CD4-positive, alpha-beta memory T cell (primary cell): ENCODE measurements at places on chromosomes 1 and 21.

DNA sequence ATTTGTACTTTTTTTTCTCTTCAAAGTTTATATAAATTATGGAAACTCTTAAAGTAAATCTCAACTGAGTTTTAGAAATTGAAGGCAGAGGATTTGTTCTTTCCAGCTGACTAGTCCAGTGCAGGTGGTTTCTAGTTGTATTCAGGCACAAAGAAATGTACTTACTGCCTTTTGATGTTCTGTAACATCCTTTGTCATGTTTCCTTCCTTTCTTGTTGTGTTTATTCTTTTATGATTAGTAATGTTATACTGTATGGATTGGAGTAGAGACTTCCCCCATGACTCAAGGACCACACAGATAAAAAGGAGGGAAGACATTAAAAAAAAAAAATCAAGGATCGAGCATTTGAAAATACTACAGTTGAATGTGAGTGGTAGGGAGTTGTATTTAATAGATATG, 8.0 kb downstream of the HIPK1 start:
- DNase-seq: no peak

DNA sequence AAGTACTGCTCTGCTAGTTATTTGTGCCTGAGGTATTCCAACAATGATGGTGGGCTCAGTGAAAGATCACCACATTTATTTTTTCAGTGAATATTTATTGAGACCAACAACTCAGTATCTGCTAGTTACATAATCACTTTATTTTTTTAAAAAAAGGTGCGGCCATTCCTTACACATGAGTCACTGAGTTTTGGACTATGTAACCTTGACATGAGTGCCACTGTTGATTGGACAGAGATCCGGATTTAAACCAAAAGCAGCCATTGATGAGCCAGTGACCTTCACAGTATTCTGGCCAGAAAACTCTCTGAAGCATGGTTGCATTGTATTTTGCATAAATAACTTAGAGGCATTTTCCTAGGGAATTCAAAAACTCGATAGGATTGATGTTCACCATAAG, 79.5 kb downstream of the NUF2 start:
- DNase-seq: no peak

DNA sequence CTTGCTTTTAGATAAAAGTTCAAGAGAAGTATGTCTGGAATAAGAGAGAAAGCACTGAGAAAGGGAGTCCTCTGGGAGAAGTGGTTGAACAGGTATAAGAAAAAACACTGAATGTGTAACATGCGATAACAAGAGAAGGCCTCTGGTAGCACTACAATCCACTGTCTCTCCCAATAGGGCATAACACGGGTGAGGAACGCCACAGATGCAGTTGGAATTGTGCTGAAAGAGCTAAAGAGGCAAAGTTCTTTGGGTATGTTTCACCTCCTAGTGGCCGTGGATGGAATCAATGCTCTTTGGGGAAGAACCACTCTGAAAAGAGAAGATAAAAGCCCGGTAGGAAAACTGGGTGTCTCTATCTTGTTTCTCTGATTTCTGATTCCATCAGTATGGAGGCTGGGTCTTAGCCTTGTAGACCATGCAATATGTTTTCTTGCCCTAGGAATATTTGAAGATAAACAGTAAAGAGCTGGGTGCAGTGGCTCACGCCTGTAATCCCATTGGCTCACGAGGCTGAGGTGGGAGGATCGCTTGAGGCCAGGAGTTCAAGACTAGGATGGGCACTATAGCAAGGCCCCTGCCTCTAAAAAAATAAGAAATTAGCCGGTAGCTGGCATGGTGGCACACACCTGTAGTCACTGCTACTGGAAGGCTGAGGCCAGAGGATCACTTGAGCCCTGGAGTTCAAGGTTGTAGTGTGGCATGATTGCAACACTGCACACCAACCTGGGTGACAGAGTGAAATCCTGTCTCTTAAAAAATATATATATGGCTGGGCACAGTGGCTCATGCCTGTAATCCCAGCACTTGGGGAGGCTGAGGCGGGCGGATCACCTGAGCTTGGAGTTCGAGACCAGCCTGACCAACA, 40.4 kb downstream of the DAP3 start:
- peak; percentile 48 for DNase-seq

DNA sequence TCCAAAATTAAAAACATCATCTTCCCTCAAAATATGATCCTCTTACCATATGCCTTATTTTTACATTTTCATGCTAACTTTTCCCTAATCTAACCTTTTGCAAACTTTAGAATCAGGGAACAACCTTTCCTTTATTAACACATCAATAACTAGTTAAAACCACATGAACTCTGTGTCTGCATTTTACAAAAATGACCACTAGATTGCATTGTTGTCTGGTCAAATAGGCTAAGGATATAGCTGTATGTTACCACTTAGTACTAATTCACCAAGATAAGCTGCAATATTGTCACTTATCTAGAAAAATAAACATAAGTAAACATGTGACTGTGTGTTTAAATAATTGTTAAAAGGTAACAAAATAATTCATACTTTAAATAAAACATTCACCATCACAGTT, 82.3 kb downstream of the DENND1B start:
- no peak for DNase-seq

GRCh38 chr21:15604413-15604812, 125.4 kb upstream of the USP25 start:
- no peak for DNase-seq

- DNase-seq: no peak
These were observed 444.0 kb downstream of the NPHP4 start for GRCh38 chr1:5548266-5548665.
